ENCODE measurements at places on chromosomes 4 and X.

- DNase-seq = no peak
Measured at GRCh38 chrX:53526999-53527398, 92.8 kb upstream of the HSD17B10 start.

DNA sequence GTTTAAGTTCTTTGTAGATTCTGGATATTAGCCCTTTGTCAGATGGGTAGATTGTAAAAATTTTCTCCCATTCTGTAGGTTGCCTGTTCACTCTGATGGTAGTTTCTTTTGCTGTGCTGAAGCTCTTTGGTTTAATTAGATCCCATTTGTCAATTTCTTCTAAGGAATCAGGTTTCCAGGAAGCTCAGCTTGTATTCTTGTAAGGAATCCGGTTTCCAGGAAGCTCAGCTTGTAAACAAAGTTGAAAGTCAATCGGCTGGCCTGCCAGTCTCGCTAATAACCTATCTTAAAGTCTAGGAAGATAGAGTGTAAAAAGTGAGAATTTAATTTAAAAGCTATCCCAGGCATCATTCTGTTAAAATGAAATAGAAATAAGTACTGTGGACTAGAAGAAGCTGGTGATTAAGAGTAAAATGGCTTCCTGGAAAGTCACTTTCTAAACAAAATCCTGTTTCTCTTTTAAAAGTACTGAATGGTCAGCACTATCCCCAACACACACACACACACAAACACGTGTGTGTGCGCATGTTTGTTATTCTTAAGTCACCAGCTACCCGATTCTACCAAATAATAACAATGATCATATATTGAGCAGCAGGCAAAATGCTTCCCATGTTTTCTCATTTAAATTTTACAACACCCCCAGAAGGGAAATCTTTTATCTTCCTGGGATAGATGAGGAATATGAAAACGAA, 171.7 kb downstream of the PAPSS1 start:
- DNase-seq = no peak

GRCh38 chr4:76035141-76035540, 729 bp downstream of the CXCL11 start:
- no peak for DNase-seq

GRCh38 chrX:13659063-13659462, 6.1 kb downstream of the TCEANC start:
- DNase-seq = no peak

- no peak for DNase-seq
Measured at GRCh38 chr4:141711211-141711610, 74.8 kb downstream of the IL15 start.

GRCh38 chrX:155179346-155179997, 36.8 kb upstream of the VBP1 start:
- no peak for DNase-seq

DNA sequence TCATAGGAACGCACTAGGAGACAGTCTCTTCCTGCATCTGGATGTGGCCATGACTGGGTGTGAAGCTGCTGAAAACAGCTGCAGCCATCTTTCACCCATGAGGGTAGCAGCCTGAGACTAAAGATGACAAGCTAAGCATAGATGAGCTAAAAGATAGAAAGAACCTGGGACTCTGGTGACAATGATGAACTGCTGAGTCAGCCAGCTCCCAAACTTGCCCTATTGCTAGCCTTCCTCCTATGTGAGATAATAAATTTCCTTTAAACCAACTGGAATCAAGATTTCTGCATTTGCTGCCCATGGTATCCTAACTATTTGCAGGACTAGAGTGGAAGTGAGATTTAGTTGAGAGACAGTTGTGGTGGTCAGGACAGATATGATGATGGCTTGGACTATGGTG, 21.0 kb upstream of the PI4K2B start:
- no peak for DNase-seq

DNA sequence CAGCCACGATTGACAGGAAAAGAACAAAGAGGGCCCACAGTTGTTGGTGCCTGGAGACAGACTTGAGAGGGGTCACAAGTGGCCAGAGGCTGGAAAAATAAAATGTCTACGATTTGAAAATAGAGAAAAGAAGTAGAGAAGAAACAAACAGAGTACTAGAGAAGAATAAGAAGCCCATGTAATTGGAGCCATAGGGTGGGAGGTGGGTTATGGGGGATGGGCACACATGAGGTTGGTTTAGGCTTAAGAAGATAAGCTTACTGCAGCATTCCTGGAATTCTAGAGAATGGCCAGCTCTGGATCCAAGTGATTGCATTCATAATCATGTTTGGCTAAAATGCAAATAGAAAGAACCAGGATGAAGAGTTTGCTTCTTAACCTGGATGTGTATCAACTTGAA, 210.7 kb downstream of the MAML3 start:
- no peak for DNase-seq

DNA sequence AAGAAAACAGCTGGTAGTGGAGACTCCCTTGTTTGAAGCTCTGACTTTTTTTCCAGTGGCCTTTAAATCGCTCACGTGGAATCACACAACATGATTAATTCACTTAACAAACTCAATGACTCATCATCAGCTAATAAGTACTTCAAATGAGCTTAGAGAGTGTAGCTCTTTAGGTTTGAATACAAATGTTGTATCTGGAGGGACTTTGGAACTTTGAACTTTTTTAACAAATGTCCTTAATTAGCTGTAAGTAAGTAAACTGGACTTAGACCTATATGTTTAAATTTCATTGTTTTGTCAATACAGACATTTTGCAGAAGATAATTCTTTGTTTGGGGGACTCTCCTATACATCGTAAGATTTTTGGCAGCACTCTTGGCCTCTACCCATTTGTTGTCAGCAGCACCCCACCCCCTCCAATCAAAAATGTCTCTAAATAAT, 581.1 kb downstream of the SPRY1 start:
- DNase-seq = no peak

GRCh38 chr4:127355743-127356142, 277.0 kb upstream of the INTU start:
- no peak for DNase-seq

GRCh38 chr4:2837904-2838496, 5.6 kb upstream of the ADD1 start:
- peak; percentile 68 for DNase-seq
